ENCODE measurements at places on chromosomes 11 and 22.

DNA sequence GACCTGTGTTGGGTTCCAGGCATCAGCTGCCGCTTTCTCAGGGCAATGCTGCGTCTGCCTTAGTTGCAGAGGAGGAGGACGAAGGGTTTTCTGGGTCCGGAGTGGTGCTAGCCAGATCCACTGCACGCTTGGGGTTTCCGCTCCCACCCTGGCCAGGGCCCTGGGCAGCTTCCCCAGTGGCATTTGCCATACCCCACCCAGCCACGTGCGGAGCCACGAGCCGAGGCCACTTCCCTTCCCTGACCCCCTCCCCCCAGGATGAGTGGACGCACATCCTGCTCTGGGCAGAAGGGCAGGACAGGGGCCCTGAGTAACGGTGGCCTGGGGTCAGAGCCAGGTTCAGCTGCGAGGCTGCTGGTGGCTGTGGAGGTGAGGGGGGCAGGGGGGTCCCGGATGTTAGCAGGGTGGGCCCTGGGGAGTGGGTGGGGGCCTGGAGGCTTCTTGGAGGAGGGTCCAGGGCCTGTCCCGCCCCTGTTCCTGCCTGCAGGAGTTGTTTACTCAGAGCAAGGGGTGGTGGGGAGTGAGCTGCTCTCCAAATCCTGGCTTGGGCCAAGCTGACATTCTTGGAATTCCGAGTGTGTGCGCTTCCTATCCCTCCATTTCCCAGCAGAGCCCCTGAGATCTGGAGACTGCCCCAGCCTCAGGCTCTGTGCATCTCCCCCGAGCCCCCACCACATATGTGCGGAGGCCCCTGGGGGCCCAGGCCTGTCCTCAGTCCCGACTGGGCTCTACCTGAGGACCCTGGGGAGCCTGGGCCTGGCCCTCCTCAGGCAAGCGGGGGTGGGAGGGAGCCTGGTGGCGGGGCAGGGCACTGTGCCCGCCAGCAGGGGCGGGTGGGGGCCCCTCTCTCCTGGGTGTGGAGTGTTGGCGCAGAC, 1.4 kb downstream of the TSPAN4 start:
- no peak for DNase-seq

GRCh38 chr11:38547462-38547861, 1949.4 kb upstream of the RAG2 start:
- no peak for DNase-seq

GRCh38 chr22:31652088-31652487, 9.9 kb downstream of the PISD start:
- DNase-seq = no peak

- DNase-seq = no peak
Measured at GRCh38 chr11:38950867-38951266, 2352.8 kb upstream of the RAG2 start.

GRCh38 chr11:70582886-70583641, 184.7 kb downstream of the CTTN start:
- no peak for DNase-seq

GRCh38 chr11:66421492-66422205, 814 bp downstream of the NPAS4 start:
- DNase-seq = peak; percentile 23

- peak; percentile 17 for DNase-seq
Measured at GRCh38 chr11:96014217-96014616, 90.3 kb upstream of the MTMR2 start.

- DNase-seq = no peak
Measured at GRCh38 chr11:64598106-64598796, 7.2 kb downstream of the SLC22A12 start.

GRCh38 chr11:128506999-128507611, 80.3 kb downstream of the ETS1 start:
- no peak for DNase-seq

GRCh38 chr11:132803436-132803835, 728.9 kb downstream of the OPCML start:
- DNase-seq = no peak

GRCh38 chr11:14021738-14022137, 59.2 kb downstream of the SPON1 start:
- DNase-seq = peak; percentile 31

DNA sequence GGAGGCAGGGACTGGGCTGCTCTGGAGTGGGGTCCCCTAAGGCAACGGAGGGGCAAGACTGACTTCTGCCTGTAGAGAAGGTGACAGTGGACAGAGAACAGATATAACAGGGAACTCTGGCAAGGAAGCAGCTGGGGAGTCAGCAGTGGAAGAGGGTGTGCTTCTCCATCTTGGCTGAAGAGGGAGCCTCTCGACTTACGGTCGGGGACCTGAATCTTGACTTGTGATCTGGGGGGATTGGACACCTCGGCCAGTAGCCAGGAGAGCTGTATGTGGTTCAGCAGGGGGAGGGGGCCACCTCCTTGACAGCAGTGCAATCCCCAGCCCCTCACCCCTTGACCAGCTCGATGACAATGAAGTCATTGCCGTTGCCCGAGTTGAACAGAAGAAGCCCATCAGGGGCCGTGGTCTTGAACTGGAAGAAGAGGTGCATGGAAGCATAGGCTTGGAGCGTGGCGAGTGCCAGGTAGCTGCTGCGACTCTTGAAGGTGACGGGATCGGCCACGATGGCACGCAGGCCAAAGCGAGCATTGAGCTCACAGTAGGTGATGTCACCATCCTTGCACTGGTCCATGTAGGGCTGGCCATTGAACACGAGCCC, 60.0 kb downstream of the SLC22A12 start:
- no peak for DNase-seq

DNA sequence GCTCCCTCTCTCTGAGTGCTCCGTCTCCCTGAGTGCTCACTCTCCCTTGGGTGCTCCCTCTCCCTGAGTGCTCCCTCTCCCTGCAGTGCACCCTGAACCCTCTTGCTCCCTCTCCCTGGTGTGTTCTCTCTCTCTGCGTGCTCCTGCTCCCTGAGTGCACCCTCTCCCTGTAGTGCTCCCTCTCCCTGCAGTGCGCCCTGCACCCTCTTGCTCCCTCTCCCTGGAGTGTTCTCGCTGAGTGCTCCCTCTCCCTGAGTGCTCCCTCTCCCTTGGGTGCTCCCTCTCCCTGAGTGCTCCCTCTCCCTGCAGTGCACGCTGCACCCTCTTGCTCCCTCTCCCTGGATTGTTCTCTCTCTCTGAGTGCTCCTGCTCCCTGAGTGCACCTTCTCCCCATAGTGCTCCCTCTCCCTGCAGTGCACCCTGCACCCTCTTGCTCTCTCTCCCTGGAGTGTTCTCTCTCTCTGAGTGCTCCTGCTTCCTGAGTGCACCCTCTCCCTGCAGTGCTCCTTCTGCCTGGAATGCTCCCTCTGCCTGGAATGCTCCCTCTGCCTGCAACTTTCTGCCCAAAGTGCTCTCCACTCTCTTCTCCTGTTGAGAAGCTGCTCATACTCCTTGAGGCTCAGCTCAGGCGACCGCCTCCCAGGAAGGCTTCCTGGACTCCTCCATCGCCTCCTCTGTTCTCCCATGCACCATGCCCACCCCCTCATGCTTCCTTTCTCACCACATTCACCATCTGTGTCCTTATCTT, 48.4 kb upstream of the WNT7B start:
- DNase-seq = no peak

DNA sequence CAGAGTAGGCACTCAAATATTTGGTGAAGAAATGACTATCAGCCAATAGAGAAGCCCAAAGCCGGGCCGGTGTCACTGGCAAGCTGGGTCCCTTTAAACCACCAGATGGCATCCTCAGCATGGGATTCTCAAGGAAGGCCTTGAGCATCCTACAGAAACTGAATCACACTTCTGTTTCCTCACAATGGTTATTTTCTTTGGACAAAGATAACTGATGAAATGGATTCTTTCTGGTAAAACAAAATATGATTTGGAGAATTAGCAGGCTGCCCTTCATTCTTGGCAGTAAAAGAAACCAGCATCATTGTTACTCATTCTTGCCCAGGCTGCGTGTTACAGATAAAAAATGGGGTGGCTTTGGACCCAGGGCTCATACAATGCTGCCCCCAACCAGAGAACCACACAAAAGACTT, 30.3 kb upstream of the ASPHD2 start:
- peak; percentile 42 for DNase-seq

DNA sequence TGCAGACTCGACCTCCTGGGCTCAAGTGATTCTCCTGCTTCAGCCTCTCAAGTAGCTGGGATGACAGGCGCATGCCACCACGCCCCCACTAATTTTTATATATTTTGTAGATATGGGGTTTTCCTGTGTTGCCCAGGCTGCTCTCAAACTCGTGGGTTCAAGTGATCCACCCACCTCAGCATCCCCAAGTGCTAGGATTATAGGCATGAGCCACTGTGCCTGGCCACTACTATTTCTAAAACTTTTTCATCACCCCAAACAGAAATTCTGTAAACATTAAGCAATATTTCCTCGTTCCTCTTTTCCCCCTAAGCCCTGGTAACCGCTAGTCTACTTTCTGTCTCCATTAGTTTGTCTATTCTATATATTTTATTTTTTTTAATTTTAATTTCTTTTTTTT, 9.0 kb upstream of the ATG16L2 start:
- no peak for DNase-seq

DNA sequence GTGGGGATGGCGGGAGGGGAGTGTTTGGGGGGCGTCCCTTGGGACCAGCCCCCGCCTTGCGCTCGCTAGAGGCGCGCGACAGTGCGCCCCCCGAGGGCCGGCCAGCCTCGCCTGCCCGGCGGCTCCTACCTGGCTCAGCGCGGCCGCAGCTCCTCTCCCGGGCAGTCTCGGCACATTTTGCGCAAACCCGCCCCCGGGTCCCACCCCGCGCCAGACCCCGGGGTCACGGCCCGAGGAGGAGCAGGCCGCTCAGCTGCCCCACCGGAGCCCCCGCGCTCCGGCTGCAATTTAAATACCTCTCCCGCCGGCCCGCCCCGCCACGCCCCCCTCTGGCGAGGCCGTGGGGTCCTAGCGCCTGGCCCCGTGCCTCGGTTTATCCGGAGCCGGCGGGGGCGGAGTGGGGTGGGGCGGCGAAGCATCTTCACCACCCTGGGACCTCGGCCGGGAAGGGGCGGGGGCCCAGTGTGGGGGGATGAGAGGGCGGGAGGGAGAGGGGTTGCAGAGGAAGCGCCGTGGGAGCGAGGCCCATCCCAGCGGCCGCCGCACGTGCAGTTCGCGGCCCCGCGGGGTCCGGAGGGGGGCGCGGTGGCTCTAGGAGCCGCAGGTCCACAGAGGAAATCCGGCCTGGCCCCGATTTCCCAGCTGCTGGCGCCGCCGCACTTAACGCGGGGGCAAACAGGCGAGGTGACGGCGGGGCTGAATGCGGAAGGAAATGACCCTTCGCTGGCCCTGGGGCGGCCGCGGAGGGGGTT, at the start of gene LRRC32:
Gene LRRC32 (minus strand): TSS at position 263 of the 752 bp plus-strand sequence. CDS start 4,793 bp downstream, outside the sequence.
- DNase-seq = peak; percentile 6

GRCh38 chr11:70063555-70063954, 14.6 kb upstream of the ANO1 start:
- no peak for DNase-seq

GRCh38 chr11:83187465-83187864, 6.0 kb upstream of the ANKRD42 start:
- DNase-seq = no peak

- no peak for DNase-seq
Measured at GRCh38 chr11:56764976-56765375, 16.5 kb upstream of the OR9G4 start.

DNA sequence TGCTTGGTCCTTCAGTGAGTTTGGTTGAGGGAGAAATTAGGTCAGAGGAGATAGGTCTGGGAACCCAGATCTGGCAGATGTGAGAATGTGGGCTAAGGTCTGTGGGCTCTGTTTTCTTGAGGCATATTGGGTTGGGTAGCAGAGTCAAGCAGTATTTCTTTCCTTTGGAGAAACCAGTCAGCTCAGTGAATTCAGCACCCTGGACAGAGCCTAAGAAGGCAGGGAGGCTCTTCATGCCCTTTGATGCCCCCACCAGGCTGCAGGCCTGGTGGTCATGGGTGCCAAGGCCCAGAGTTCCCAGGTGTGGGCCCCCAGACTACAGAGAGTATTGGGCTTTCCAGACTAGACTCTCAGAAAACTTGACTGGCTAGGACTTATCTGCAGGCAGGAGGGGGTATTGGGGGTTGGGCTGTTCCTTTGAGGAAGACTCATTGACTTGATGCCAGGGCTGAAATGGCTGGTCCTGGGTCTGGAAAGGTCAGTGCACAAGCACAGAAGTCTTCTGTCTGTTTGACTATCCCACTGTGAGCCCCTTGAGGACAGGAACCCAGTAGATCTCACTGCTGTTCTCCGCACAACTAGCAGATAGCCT, 45.3 kb upstream of the NECTIN1 start:
- no peak for DNase-seq

- no peak for DNase-seq
Measured at GRCh38 chr22:21835378-21835777, 32.1 kb downstream of the MAPK1 start.

DNA sequence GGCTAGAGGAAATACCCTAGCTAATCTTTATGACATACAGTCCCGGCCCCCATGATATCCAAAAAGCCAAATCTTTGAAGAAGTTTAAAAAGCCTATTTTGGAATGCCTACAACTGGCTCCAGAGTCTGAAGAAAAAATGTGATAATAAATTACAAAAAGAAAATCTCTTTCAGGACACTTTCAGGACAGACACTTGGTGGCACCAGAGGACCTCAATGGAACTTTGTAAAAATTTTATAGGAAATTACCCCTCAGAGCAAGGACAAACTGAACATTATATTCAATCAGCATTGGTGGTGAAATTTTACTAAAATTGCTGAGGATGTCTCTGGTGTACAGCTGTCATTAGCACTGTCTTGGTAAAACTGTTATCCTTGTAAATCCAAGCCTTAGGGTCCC, 81.0 kb downstream of the CCDC73 start:
- no peak for DNase-seq

GRCh38 chr11:124535552-124536232, 7.8 kb downstream of the OR8B12 start:
- DNase-seq = no peak

DNA sequence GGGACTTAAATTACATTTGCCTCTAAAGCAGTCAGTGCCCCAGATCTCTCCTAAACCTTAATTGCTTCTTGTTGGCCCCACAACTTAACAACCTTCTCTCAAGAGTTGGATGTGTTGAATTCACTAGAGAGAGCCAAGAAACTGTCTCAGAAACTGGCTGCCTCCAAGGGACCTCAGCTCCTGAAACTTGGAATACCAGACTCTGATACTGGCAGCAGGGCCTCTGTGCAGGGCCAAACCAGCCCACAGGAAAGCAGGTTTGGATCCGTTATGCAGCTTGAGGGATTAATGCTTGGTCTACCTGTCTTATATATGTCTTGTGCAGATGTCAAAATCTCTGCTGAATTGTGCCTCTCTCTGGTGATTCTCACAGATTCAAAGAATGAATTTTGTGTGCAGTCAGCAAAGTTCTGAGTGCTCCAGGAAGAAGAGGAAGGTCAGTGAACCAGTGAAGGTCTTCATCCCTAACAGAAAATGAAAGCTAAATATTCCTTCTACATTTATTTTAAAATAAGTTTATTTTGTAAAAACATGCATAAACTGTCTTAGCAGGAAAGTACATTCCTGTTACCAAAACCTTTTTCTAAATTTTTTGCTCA, 70.8 kb downstream of the LIF start:
- DNase-seq = no peak

- DNase-seq = no peak
Measured at GRCh38 chr11:117068303-117068860, 29.8 kb downstream of the SIK3 start.

DNA sequence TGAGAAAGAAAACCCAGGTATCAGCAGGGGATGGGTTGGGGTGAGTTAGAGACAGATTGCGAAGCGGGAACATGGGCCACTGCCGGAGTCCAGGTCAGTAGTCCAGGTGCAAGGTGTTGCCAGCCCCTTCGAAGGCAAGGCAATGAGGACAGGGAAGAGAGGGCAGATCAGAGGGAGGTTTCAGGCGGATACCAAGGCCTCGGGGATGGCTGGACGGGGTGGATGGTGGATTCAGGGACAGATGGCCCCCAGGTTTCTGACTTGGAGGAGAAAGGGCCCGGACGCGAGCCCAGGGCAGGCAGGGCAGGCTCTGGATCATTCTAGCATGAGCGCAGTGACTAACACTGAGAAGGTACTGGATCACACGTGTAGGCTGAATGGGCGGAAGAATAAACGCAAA, 25.4 kb upstream of the IGSF9B start:
- no peak for DNase-seq

All from NCI-H345 (cell line).